Mesendoderm (in vitro differentiated cells): ENCODE measurements at places on chromosomes 7 and 10.
A peak's percentile ranks its signal among the peaks of the same experiment; 100 is the strongest.

GRCh38 chr10:131314148-131314547, 2.6 kb upstream of the TCERG1L start:
- no peak for DNase-seq

DNA sequence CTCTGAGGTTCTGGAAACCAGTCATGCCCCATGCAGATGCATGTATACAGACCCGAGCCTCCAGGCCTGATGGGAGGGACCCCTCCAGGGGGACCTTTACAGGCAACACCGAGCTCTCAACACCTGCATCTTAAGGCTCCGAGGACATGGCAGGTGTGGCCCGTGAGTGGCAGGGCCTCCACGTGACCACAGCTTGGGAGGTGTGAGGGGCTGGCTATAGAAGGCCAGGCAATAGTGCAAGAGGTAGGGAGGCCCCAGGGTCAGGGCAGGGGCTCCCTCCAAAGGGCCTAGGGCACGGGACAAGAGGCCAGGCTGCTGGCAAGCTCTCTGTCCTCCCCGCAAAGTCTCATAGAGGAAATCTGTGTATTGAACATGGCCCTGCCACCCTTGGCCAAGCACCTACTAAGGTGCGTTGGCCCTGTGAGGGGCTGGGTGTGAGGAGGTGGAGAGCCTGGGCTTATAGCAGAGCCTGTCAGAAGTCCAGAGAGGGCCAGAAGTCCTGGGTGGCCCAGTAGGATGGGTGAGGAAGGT, 134.2 kb downstream of the PTPN20 start:
- DNase-seq, result no peak

DNA sequence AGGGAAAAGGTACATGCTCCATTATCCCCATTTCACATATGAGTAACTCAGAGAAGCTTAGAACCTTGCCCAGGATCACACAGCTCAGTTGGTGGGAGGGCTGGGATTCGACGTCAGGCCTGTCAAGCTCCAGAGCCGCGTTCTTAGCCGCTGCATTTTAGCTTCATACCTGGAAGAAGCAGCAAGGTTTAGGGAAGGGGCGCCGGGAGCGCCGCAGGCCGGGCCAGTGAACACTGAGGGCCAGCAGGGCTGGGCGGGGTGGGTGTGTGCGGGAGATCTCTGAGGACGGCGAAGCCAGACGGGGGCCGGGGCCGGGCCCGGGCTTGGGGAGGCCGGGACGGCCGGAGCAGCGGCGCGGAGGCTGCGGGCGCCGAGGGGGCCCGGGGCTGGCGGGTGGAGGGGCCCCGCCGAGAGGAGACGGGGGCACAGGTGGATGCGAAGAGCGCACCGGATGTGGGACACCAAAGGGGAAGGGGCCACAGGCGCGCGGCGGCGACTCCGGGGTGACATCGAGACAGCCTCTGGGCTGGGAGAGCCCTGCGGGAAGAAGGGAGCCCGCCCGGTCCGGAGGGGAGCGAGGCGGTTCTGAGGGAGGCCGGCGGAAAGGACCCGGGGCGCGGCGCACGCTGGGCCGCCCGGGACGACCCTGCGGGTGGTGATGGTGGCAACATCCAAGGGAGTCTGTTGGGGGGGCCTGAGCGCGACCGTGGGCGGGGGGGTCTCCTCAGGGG, 498 bp downstream of the NDST2 start:
- peak; percentile 53 for DNase-seq

- peak; percentile 3 for DNase-seq
Observed at GRCh38 chr10:115653473-115653872, 560.3 kb downstream of the ATRNL1 start.

DNA sequence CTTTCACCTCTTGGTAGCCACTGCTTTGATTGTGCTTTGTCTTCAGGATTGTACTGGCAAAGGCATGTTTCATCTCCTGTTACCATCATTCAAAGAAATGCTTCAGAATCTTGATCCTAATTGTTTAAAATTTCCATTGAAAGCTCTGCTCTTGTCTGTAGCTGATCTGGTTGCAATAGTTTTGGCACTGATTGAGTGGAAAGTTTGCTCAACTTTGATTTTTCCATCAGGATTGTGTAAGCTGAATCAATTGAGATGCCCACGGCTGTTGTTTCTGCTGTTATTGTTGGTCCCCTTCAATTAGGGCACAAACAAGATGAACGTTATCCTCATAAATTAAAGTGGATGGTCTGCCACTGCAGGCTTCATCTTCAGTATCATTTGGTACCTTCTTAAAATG, 14.6 kb upstream of the NUB1 start:
- no peak for DNase-seq

GRCh38 chr10:108445746-108446145, 1281.2 kb upstream of the SORCS1 start:
- no peak for DNase-seq

- peak; percentile 41 for DNase-seq
Observed at GRCh38 chr10:102674566-102674965, 30.3 kb downstream of the TRIM8 start.

GRCh38 chr7:41696323-41696916, 6.5 kb downstream of the INHBA start:
- DNase-seq, result peak; percentile 89

DNA sequence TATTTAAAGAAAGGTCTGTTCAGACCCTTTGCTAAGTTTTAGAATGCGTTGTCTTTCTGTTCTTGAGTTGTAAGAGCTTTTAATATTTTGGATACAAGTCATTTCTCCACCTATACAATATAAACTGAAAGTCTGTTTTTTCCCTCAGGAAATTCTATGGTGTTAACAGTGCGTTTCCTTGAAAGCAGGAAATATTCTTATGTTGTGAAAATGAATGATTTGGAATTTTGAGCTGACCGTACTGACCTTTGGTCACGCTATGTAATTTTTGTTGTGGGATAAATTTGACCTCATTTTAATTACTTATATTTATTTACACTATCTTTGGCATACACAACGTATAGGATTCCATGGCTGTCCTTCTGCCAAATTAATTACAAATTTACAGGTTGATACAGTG, 43.5 kb downstream of the PUS7 start:
- DNase-seq, result no peak

GRCh38 chr10:130800281-130800680, 511.2 kb downstream of the TCERG1L start:
- no peak for DNase-seq

GRCh38 chr7:105600720-105601550, 19.6 kb upstream of the EFCAB10 start:
- peak; percentile 95 for DNase-seq

DNA sequence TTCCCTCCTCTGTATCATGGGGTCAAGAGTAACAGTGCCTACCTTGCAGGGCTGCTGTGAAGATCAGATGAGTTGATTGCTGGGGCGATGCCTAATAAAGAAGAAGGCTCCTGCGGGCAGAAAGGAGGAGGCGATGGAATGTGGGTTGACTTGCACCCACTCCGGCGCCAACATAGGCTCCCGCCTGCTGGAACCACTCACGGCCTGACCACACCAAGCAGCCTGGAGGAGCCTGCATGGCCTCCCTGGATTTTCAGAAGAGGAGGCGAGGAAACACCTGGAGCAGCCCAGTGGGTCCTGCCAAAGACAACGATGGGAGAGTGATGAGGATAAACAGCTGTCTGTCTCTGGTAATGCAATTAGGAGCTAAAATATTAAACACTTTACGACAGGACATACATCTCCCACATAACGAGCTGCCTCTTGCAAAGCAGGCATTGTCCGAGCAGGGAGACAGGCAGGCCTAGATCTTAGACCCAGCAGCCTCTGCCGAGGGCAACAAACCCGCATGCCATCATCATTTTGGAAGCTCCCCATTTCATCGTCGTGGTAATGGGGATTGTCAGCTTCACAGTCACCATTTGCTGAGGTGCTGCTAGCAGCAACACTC, 302.9 kb upstream of the ZMIZ1 start:
- DNase-seq, result peak; percentile 45

- DNase-seq, result no peak
Observed at GRCh38 chr7:55210716-55211115, 154.4 kb upstream of the LANCL2 start.

DNA sequence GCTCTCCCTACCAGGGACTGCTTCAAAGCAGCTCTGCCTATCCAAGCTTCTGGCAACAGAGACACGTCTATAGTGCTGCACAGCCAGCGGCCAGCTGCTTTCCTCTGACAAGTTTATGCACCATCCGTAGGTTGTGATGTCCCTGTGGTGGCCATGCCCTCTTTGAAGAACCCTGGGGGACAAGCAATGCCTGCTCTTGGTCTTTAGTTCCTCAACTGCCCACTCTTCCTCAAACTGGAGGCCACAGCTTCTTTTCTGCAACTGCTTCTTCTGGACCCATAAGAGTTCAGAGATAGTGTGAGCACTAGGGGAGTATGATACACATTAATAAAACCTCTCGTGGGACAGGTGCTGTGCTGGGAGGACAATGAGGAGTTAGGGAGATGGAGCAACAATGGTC, 164.9 kb downstream of the ELMO1 start:
- no peak for DNase-seq

DNA sequence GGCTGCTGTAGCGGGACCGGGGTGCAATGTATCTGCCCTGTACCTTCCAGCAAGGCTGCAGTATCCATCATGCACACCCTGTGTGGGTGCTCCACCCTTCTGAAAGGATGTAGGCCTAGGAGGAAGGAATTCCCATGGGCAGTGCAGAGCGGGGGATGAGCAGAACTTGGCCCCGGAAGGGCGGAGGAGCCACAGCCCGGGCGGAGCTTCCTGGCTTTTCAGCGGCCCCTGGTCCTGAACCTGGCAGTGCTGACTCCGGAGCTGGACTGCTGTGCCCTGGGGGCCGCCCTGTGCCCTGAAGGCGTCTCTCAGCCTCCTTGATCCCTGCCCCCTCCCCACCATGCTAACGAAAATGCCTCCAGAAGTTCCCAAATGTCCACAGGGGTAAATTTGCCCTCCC, 175.8 kb downstream of the TCERG1L start:
- DNase-seq, result no peak

- DNase-seq, result no peak
Observed at GRCh38 chr7:130401578-130401977, 21.3 kb downstream of the CPA1 start.

DNA sequence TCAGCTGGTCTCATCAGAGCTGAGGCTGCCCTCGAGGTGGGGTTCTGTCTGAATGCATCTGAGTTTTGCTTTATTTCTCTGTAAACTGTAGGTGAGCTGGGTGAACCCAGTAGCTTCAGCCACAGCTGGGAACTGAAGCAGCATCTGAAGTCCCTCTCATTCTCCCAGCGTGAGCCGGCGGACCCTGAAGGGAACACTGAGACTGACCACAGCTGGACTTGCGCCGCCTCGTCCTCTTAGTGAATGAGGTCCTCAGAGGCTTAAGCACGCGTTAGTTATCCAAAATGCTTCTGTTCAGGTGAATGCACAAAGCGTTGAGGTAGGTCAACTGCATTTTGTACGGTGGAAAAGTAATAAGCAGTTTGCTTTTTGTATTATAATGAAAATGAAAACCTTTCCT, 76.6 kb downstream of the AMZ1 start:
- no peak for DNase-seq

DNA sequence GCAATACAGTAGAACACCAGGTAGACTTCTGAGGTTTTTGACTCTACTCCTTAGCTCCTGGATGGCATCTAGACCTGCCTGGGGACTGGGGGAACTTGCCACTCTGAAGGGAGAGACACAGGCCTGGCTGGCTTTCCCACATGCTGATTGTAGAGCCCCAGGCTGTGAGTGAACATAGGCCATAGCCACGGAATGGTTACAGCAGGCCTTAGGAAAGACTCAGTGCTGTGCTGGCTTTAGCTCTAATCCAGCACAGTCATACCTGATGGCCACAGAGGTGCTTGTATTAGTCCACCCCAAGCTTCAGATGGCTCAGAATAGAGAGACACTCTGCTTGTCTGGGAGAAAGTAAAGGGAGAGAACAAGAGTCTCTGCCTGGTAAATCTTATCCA, 35.0 kb upstream of the ARHGAP12 start:
- peak; percentile 22 for DNase-seq

DNA sequence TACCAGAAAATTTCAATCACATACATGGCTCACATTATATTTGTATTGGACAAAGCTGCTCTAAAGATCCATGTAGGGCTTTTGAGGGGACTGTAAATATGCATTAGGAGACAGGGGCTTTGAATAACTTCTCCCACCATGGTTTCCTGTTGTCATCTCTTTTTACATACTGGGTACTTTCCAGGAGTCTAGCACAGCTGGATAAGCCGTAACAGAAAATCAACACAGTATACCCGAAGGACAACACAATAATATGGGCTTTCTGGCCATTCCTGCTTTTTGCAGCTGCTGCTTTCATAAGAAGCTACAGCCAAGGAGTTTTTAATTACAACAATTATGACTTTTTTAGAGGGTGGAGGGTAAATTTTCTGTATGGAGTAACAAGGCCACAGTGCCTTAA, 63.4 kb upstream of the SRPK2 start:
- DNase-seq, result no peak

DNA sequence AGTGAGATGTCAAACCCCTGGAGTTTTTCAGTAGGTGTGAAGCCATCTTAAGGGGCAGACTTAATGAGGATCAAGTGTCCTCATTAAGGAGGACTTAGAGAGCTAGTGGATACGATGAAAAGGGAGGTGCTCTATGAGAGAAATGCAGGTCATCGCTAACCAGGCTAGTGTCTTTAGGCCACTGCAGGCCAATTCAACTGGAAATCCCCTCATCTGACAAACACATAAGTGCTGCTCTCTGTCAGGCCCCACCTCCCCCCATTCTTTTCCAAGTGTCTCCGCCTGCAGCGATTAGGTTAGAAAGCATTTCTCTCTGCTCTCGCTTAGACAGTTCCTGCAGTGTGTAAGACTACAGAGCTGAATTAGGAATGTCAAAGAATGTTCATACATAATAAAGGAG, 33.7 kb downstream of the RBM28 start:
- DNase-seq, result no peak

DNA sequence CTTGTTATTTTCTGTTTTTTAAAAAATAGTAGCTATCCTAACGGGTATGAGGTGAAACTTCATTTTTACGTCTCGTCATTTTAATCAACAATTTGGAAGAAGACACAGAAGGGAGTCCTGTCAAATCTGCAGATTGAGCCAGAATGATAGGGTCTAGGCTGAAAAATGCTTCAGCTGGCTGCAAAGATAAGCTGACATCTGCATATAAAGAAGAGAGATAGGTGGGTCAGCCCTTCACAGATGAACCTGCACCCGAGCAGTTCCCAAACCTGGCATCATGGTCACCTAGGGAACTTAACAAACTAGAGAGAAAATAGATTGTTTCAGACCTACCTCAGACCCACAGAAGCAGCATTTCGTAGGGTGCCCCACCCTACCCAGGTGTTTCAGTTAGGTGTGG, 35.2 kb upstream of the BMPR1A start:
- peak; percentile 57 for DNase-seq

- no peak for DNase-seq
Observed at GRCh38 chr7:103423467-103424179, 22.4 kb downstream of the SLC26A5 start.

- DNase-seq, result no peak
Observed at GRCh38 chr7:124764051-124764846, 1.3 kb downstream of the GPR37 start.

DNA sequence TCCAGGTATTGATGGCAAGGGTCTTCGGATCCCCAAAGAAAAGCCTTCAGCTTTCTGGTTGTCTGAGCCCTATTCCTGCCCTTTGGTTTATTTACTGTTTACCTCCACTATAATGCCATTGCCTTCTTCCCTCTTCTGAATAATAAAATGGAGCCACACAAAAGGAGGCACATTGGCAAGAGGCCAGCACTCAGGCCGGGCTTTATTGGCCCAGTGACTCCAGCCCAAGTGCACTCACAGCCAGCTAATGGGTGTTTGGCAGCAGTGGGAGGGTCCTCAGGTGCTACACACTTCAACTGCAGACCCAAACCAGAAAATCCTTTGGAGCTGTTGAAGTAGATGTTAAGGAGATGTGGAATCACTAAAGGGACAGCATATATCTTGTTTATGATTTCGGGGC, 336.0 kb downstream of the PLXNA4 start:
- no peak for DNase-seq

GRCh38 chr10:72257051-72257892, 16.5 kb upstream of the DDIT4 start:
- no peak for DNase-seq

GRCh38 chr10:75127471-75127870, 16.0 kb downstream of the SAMD8 start:
- DNase-seq, result no peak
